Thoracic aorta (tissue), 2 donors: ENCODE measurements at places on chromosomes 16 and 17.
A peak's percentile ranks its signal among the peaks of the same experiment; 100 is the strongest.

- H3K4me3 ChIP-seq, result no peak overlapping the region
- H3K36me3 ChIP-seq, result peaks cover 42% of the 10 kb centered on the region
- no peaks in the 10 kb centered on the region for H3K27me3 ChIP-seq
- H3K27ac ChIP-seq, result no peak overlapping the region
- no peak for DNase-seq
These were observed 60.0 kb downstream of the KLHDC4 start for GRCh38 chr16:87705771-87706277.

DNA sequence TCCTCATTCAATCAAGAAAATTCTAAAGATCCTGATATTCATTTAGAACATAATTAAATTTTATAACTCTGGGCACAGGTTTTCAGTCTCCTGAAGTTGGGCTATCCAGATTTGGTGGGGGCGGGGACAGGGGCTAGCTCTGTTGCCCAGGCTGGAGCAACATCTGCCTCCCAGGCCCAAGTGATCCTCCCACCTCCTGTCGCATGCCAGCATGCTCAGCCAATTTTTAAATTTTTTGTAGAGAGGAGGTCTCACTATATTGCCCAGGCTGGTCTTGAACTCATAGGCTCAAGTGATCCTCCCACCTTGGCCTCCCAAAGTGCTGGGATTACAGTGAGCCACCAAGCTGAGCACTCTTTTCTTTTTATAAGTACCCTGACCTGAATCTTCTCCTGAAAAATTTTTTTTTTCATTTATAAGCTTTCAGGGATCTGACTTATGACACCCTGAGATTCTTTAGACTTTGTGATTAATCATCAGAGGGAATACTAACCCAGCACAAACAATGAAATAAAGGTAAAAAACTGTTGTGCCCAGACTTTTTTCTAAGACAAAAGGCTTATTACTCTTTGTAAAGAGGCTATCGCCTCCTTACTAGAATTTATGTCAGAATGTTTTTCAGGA is 62.6 kb downstream of the TUBD1 start:
- H3K36me3 ChIP-seq, result no peaks in the 10 kb centered on the region
- H3K27me3 ChIP-seq, result no peaks in the 10 kb centered on the region
- DNase-seq, result no peak
- peaks cover 48% of the 10 kb centered on the region for H3K4me1 ChIP-seq
- no peak overlapping the region for H3K4me3 ChIP-seq

DNA sequence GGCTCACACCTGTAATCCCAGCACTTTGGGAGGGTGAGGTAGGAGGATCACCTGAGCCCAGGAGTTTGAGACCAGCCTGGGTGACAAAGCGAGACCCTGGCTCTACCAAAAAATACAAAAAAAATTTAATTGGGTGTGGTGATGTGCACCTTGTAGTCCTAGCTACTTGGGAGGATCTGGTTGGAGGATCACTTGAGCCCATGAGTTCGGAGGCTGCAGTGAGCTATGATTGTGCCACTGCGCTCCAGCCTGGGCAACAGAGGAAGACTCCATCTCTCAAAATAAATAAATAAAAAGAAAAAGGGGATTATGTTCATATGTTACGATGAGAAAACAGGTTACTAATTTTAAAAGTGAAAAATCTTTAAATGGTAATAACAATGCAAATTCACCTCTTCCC is 996 bp downstream of the MLKL start:
- peaks cover 17% of the 10 kb centered on the region for H3K4me1 ChIP-seq
- peak overlapping the region; percentile 88 for H3K4me3 ChIP-seq
- no peaks in the 10 kb centered on the region for H3K27me3 ChIP-seq
- no peaks in the 10 kb centered on the region for H3K36me3 ChIP-seq

GRCh38 chr17:35998018-35998545 is 3.3 kb downstream of the CCL15 start:
- no peak overlapping the region for H3K4me3 ChIP-seq
- no peak for DNase-seq

- no peak overlapping the region for H3K27ac ChIP-seq
- H3K4me3 ChIP-seq, result no peak overlapping the region
- no peaks in the 10 kb centered on the region for H3K27me3 ChIP-seq
- no peak for DNase-seq
- H3K36me3 ChIP-seq, result no peaks in the 10 kb centered on the region
These were observed 210.3 kb downstream of the GRIN2A start for GRCh38 chr16:9971907-9972306.

DNA sequence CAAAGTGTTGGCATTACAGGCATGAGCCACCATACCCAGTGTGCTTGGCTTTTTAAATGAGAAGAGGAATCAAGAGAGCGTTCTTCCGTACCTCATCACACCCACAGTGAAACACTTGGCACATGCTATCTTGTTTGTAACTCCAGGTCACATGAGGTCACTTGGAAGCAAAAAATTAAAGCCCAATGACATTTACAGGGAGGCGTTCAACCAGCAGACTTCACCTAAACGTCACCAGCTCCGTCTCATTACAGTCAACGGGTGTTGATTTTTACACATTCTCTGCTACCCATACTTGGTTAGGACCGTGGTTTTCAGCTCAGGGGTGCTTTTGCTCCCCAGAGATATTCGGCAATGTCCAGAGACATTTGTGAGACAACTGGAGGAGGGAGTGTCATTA is 127.0 kb downstream of the XYLT1 start:
- no peaks in the 10 kb centered on the region for H3K27me3 ChIP-seq
- no peak overlapping the region for H3K27ac ChIP-seq
- DNase-seq, result no peak
- no peak overlapping the region for H3K4me3 ChIP-seq
- no peaks in the 10 kb centered on the region for H3K36me3 ChIP-seq
- H3K4me1 ChIP-seq, result peaks cover 25% of the 10 kb centered on the region

- no peak overlapping the region for H3K4me3 ChIP-seq
- H3K36me3 ChIP-seq, result peaks cover 26% of the 10 kb centered on the region
- no peaks in the 10 kb centered on the region for H3K4me1 ChIP-seq
- no peaks in the 10 kb centered on the region for H3K27me3 ChIP-seq
- no peak for DNase-seq
These were observed 12.9 kb downstream of the HEATR6 start for GRCh38 chr17:60065867-60066266.

- no peak for DNase-seq
- H3K27ac ChIP-seq, result peak overlapping the region; percentile 1
- peaks cover 42% of the 10 kb centered on the region for H3K4me1 ChIP-seq
These were observed 28.9 kb downstream of the LITAF start for GRCh38 chr16:11557801-11558200.

DNA sequence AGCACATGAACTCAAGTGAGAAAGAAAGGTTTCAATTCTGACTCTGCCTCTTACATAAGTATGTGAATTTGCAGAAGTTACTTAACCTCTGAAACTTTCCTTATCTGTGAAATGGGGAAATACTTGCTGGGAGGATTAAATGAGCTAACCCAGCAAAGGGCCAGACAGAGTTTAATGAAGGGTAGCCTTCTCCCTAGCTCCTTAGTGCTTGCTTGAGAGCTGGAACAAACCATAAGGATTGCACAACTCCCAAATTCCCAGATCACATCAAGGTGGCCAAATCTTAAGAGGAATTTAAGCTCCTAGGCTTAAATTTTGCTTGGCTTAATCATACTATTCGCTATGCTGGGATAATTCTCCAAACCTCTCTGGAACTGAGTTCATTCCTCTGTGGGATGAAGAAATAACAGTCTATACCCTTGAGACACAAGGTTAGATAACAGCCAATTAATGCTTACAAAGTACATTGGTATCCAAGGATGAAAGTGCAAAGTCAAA is 11.8 kb upstream of the WSB1 start:
- H3K36me3 ChIP-seq, result no peaks in the 10 kb centered on the region
- no peak for DNase-seq
- no peaks in the 10 kb centered on the region for H3K4me1 ChIP-seq
- H3K4me3 ChIP-seq, result no peak overlapping the region
- H3K27ac ChIP-seq, result no peak overlapping the region
